Spinal cord (tissue), 10 donors: ENCODE measurements at places on chromosomes 1 and 21. TPM values are rescaled to one million over a fixed set of nuclear protein-coding genes. Genes with fewer than 3 reads are reported as not detected.

- no peaks in the 10 kb centered on the region for H3K27me3 ChIP-seq
- H3K27ac ChIP-seq, result no peak overlapping the region
- H3K4me3 ChIP-seq, result no peak overlapping the region
- no peaks in the 10 kb centered on the region for H3K36me3 ChIP-seq
- H3K4me1 ChIP-seq, result no peaks in the 10 kb centered on the region
These were observed 8.3 kb downstream of the RASAL2 start for GRCh38 chr1:178102218-178102617.

DNA sequence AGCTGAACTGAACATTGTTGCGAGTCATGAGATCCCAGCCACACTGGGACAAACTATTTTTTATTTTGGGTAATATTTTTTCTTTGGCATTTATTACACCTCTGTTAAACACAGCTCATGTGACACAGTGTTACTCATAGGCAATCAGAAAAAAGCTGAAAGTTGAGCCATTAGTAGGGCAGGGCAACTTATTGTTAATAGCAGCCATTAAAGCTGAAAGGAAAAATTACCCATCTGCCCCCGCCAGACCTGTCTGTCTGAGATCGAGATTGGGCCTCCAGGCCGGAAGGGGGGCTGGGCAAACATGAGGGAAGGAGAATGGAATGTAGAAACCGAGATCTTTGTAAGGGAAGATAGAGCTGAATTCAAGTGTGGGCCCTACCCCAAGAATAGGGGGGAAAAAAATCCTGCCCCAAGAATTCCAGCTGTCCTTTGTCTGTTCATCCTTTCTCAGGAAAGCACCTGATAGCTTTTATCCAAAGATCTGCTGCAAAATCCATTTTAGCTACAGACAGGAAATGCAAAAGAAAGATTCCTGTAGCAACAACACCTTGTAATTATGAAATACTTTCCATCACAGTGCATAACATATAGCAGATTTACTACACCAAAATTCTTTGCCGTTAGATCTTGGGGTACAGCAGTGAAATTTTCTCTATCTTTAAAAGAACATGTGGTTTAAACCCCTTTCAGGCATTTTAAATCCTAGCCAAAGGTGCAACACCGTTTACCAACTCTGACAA is 212.8 kb downstream of the PBX1 start:
- H3K27me3 ChIP-seq, result no peaks in the 10 kb centered on the region
- H3K27ac ChIP-seq, result no peak overlapping the region
- no peak overlapping the region for H3K4me3 ChIP-seq
- H3K36me3 ChIP-seq, result no peaks in the 10 kb centered on the region
- peaks cover 18% of the 10 kb centered on the region for H3K4me1 ChIP-seq

DNA sequence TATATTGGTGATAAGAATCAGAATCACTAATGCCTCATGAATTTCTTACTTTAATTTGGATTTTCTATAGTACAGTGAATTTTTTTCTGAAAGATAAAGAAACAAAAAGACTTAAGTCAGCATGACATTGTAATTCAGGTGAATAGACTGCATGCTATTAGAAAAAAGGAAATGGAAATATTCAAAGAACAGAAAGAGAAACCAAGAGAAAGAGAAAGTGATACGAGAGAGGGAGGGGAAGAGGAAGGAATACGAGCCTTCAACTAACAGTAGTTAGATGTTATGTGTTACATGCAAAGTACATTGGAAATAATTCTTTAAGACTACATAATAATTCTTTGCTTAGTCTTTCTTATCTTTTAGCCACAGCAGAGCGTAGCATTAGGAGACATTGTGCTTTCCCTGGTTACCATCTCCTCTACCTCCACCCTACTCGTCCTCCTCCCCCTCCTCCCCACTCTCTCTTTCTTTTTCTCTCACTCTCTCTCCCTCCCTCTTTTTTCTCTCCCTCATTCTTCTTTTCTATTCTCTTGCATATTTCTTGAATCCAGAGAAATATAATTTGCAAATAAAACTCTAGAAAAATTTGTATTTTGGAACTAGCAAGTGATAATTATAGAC is 46.4 kb upstream of the ADGRL4 start:
- no peaks in the 10 kb centered on the region for H3K4me1 ChIP-seq
- H3K4me3 ChIP-seq, result no peak overlapping the region
- H3K27me3 ChIP-seq, result no peaks in the 10 kb centered on the region
- H3K36me3 ChIP-seq, result no peaks in the 10 kb centered on the region
- no peak overlapping the region for H3K27ac ChIP-seq

DNA sequence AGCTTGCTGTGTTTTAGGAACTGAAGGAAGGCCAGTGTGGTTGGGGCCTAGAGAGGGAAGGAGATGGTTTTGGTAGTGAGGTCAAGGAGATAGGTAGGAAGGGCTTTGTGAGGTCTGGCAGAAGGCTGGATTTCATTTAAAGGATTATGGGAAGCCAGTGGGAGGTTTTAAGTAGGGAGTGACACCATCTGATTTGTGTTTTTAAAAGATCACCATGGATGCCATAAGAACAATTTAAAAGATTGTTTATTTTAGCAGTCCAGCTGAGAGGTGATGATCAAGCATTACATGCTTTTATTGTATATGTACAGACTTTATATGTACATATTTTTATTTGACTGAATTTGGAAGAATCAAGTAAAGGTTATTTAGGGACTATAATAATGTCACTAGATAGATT is 26.4 kb downstream of the RGL1 start:
- no peak for DNase-seq
- H3K36me3 ChIP-seq, result no peaks in the 10 kb centered on the region
- H3K27me3 ChIP-seq, result no peaks in the 10 kb centered on the region
- peaks cover 7% of the 10 kb centered on the region for H3K4me1 ChIP-seq
- no peak overlapping the region for H3K4me3 ChIP-seq
- H3K27ac ChIP-seq, result no peak overlapping the region

The FCRL2 gene
- not detected for polyA plus RNA-seq

- no peaks in the 10 kb centered on the region for H3K36me3 ChIP-seq
- no peaks in the 10 kb centered on the region for H3K4me1 ChIP-seq
- no peak overlapping the region for H3K27ac ChIP-seq
These were observed 195.3 kb upstream of the USP25 start for GRCh38 chr21:15534450-15534886.

The CLDN8 gene
- not detected for polyA plus RNA-seq

DNA sequence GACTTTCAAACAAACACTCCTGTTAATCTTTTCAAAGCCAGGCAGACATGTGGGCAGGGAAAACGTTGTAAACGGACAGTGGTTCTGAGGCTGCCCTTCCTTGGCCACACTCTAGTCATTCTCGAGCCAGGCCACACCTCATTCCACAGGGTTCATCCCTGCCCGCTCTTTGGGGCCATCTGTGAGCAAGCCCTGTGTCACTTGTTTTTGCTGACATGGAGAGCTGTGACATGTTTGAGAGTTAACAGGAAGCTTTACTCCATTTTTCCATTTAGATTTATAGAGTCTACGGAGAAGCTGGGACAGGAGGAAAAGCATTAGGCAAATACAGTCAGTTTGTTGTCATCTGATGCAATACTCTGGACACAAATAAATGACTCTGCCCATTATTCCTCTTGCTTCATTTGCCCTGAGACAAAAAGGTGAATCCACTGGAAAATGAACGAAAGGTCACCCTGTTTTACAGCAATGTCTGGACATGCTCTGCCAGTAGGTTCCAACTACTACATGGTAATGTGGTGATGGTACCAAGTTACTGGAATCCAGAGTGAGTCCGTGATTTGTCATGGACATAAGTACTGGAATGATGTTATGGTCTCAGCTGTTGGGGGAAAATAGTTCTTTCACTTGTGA is 126.9 kb downstream of the CLIC6 start:
- H3K4me3 ChIP-seq, result no peak overlapping the region
- DNase-seq, result no peak
- H3K27me3 ChIP-seq, result no peaks in the 10 kb centered on the region

DNA sequence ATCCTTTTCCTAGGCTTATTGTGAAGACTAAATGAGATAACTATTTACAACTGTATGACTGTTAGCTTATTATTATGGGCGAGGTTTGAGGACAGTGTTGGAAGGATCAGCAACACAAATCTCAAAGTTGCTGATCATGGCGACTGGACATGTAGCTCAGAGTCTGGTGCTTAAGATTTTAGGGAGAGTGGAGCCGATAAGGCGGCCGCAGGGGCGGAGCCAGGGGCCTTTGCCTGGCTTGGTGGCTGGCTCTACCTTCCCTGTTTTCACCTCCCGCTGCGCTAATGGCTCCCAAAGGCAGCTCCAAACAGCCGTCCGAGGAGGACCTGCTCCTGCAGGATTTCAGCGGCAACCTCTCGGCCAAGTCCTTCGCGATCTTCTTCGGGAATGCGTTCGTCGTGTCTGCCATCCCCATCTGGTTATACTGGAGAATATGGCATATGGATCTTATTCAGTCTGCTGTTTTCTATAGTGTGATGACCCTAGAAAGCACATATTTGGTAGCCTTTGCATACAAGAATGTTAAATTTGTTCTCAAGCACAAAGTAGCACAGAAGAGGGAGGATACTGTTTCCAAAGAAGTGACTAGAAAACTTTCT is 45.5 kb downstream of the GIPC2 start:
- H3K27ac ChIP-seq, result no peak overlapping the region
- no peak overlapping the region for H3K4me3 ChIP-seq
- H3K4me1 ChIP-seq, result no peaks in the 10 kb centered on the region
- no peaks in the 10 kb centered on the region for H3K36me3 ChIP-seq

The SCP2 gene
- polyA plus RNA-seq, result 119 TPM

DNA sequence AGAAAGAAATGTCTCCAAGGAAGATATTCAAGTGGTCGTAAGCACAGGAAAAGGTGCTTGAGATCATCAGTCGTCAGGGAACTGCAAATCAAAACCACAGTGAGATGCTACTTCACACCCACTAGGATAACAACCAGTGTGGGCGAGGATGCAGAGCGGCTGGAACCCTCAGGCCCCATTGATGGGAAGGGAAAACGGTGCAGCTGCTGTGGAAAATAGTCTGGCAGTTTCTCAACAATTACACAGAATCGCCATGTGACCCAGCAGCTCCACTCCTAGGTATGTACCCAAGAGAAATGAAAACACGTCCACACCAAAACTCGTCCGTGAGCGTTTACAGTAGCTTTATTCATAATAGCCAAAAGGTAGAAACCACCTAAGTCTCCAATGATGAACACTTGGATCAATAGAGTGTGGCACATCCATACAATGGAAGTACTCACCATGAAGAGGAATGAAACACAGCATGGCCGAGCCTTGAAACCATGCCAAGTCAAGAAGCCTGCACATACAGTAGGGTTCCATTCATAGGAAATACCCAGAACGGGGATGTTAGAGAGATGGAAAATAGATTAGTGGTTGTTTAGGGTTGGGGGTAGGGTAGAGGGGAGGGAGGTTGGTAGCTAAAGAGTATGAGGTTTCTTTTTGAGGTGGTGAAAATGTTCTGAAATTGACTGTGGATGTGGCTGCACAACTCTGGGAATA is 6.1 kb downstream of the DFFB start:
- peaks cover 13% of the 10 kb centered on the region for H3K4me1 ChIP-seq
- no peaks in the 10 kb centered on the region for H3K27me3 ChIP-seq
- DNase-seq, result no peak
- H3K36me3 ChIP-seq, result peaks cover 38% of the 10 kb centered on the region
- no peak overlapping the region for H3K4me3 ChIP-seq

- H3K4me3 ChIP-seq, result no peak overlapping the region
- no peaks in the 10 kb centered on the region for H3K36me3 ChIP-seq
- H3K27me3 ChIP-seq, result no peaks in the 10 kb centered on the region
- no peak for DNase-seq
These were observed 178.0 kb upstream of the DPT start for GRCh38 chr1:168907053-168907452.

DNA sequence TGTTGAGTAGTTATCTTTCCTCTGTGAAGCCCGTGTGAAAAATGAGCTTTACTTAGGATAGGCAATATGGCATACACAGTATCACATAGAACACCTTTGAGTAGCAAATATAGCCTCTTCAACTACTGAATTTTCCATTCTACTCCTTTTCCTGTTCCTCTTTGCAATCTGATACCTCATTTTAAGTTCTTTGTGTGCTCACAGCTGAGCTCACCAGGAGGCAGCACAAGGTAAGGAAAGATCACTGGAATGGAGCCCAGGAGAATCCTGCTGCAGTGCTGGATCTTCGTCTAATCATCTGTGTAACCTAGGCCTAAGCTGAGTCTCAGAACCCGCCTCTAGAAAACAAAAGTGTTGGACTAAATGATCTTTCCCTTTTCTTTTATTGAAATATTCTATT is 171.0 kb downstream of the LRRC40 start:
- H3K4me3 ChIP-seq, result no peak overlapping the region
- H3K36me3 ChIP-seq, result peaks cover 5% of the 10 kb centered on the region
- DNase-seq, result peak; percentile 23
- H3K4me1 ChIP-seq, result no peaks in the 10 kb centered on the region
- H3K27me3 ChIP-seq, result no peaks in the 10 kb centered on the region
- H3K27ac ChIP-seq, result no peak overlapping the region

- H3K36me3 ChIP-seq, result no peaks in the 10 kb centered on the region
- DNase-seq, result no peak
- no peak overlapping the region for H3K27ac ChIP-seq
- no peaks in the 10 kb centered on the region for H3K4me1 ChIP-seq
- H3K27me3 ChIP-seq, result no peaks in the 10 kb centered on the region
- H3K4me3 ChIP-seq, result no peak overlapping the region
These were observed 1.7 kb upstream of the CTSE start for GRCh38 chr1:206025283-206025820.

The WDR4 gene
- polyA plus RNA-seq, result 10.9 TPM

GRCh38 chr1:234644928-234645327 is 35.0 kb upstream of the IRF2BP2 start:
- no peaks in the 10 kb centered on the region for H3K27me3 ChIP-seq
- no peaks in the 10 kb centered on the region for H3K4me1 ChIP-seq
- no peaks in the 10 kb centered on the region for H3K36me3 ChIP-seq
- H3K4me3 ChIP-seq, result no peak overlapping the region
- H3K27ac ChIP-seq, result no peak overlapping the region
- peak; percentile 39 for DNase-seq

- no peak for DNase-seq
- peaks cover 27% of the 10 kb centered on the region for H3K4me1 ChIP-seq
- H3K27ac ChIP-seq, result no peak overlapping the region
- H3K4me3 ChIP-seq, result no peak overlapping the region
These were observed 30.9 kb downstream of the PDE9A start for GRCh38 chr21:42684109-42684916.

GRCh38 chr1:16075337-16076030 is 2.0 kb upstream of the FAM131C start:
- peak; percentile 56 for DNase-seq
- no peak overlapping the region for H3K4me3 ChIP-seq
- H3K36me3 ChIP-seq, result peaks cover 2% of the 10 kb centered on the region
- no peak overlapping the region for H3K27ac ChIP-seq
